ENCODE measurements at places on chromosomes 2 and 18.
A peak's percentile ranks its signal among the peaks of the same experiment; 100 is the strongest.

GRCh38 chr2:105072039-105072438 is 34.2 kb downstream of the MRPS9 start:
- no peak for DNase-seq

GRCh38 chr18:39491408-39491807 is 1925.8 kb upstream of the CELF4 start:
- no peak for DNase-seq

DNA sequence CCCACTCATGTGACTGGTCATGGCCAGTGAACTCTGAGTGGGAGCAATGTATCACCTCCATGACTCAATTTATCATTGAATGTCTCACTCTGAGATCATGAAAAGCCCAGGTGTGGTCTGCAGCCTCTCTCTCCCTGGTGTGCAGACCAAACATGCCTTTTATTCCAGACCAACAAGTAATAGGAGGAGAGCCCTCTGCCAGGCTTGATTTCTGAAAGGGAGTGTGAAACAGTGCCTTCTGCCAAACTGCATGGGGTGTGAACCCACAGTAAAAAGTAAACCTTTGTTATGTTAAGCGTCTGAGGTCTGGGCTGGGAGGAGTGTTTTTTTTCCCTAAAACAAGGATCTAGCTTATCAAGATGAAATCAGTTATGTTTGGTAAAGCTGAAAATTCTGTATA is 601.2 kb downstream of the ADCYAP1 start:
- no peak for DNase-seq

- DNase-seq, result peak; percentile 12
Observed at GRCh38 chr2:211468877-211469663, 912.7 kb downstream of the CPS1 start.

GRCh38 chr18:32213693-32214092 is 23.9 kb downstream of the MEP1B start:
- DNase-seq, result no peak

GRCh38 chr2:233711312-233712008 is 1.2 kb upstream of the UGT1A5 start:
- DNase-seq, result peak; percentile 93

- no peak for DNase-seq
Observed at GRCh38 chr18:21593540-21594257, 6.8 kb downstream of the ESCO1 start.

- no peak for DNase-seq
Observed at GRCh38 chr18:67135981-67136380, 380.5 kb downstream of the DSEL start.

DNA sequence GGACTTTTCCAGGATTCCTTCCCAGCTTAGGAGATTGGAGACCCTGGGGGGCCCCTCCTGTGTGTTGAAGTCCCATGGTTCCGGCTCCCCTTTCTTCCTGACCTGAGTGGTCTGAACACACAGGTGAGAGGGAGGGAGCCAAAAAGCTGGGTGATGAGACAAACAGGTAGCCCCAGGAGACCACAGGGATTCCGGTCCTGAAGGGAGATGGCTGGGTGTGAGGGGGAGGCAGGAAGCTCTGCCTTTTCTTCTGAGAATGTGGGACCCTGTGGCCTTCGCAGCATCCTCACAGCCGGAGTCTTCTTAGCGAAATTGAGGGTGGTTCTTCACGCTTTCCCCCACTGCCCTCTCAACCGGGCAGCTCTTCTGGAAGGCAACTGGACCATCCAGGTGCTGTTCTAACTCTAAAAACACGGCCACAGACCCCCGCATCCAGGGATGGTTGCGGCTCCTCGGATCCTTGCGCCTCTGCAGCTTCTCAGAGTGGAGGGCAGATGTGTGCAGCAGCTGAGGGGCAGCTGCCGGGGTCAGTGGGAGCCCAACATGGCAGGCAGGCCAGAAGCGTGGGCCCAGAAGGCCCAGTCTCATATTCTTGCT is 4.4 kb downstream of the SLC66A3 start:
- DNase-seq, result no peak

- no peak for DNase-seq
Observed at GRCh38 chr2:170271340-170271739, 93.4 kb downstream of the MYO3B start.

DNA sequence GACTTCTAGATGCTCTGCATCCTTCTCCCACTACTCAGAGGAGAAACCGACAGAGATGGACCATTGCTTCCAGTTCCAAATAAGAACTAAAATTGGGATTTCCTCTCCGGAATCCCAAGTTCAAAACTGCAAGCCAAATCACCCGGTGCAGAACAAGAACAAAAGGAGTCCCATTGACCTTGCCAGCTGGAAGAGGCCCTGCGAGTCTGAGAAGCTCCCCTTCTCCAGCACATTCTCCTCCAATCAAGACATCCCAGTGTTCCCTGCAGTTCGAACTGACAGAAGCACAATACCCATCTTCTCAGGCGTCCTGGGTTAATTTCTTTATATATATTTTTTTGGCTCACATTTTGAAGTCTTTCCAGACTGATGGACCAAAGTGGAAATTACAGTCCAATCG is 195.3 kb upstream of the MEIS1 start:
- no peak for DNase-seq

DNA sequence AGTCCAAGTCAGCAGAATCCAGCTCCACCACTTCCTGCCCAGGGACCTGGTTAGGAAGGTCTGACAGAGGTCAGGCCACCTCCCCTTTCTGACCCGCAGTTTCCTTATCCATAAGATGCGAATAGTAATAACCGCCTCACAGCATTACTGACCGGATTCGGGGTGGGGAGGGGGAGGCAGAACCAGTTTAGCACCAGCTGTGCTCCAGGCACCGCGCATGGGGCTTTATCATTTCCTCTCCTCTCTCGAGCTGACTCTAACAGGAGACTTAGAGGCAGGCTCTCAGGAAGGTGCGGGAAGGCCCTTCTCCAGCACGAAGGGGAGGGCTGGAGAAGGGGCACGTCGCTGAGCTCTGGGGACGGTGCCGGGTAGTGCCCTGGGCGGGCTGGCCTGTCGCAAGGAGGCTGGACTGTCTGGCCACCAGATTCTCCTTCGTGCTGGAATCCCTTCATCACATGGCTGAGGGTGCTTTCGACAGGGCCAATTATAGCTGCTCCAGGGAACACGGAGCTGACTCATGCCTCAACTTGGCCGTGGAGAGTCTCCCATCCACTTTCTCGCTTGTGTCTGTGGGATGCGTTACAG is 5.7 kb downstream of the EHD3 start:
- DNase-seq, result no peak

- no peak for DNase-seq
Observed at GRCh38 chr2:234158812-234159211, 108.3 kb downstream of the SPP2 start.

DNA sequence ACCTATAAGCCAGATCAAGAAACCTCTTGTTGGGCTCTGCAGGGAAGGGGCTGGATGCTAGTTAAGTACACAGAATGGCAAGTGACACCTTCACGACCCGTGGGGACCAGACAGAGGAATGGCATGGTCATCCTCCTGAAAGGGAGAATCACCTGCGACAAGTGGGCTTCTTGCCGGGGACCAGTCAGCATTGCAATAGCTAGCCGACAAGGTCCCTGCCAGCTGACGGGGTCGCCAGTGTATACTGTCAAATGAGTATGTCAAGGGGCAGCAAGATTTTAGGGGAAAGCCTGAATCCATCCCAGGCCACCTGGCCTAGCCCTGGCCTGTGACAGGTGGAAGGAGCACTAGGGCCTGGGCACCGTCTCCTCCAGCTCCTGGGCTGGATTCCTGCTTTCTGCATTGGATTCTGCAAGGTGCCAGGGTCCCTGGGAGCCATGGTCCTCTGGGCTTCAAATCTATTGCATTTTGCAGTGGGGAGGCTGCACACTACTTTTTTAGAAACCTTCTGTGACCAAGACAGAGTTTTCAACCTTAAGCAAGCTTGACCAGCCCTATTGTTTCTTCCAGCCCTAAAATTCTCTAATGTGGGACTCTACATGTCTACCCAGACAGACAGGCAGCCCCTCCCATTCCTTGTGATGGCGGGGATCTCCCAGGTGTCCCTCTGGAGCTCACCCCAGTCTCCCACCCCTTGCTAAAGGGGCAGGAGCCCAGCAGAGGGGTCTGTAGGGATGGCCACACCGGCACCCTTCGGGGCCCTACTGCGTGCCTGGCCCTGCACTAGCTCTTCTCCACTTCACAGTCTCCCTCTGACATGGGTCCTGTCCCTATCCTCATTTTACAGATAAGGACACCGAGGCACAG is 178.5 kb downstream of the GLI2 start:
- no peak for DNase-seq

- no peak for DNase-seq
Observed at GRCh38 chr2:64410671-64411070, 43.3 kb upstream of the LGALSL start.

DNA sequence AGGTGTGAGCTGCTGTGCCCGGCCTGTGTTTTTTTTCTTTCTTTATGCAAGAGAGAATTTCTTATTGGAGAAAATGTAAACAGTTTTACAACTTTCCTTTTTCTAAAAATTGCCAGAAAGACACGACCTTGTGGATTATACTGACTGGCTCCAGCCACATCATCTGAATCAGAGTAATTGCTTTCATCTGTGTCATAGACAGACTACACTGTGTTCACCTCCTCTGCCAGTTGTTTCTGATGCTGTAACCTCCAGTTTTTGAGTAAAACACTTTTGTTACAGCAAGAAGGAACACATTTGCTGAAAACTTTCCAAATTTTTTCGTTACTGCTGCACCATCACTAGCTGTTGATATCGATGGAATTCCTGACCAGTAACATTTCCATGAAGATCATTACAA is 43.9 kb upstream of the PLEKHM3 start:
- no peak for DNase-seq

GRCh38 chr18:59189746-59190145 is 30.2 kb upstream of the GRP start:
- DNase-seq, result no peak

GRCh38 chr18:31088532-31088931 is 13.7 kb downstream of the DSC2 start:
- no peak for DNase-seq

DNA sequence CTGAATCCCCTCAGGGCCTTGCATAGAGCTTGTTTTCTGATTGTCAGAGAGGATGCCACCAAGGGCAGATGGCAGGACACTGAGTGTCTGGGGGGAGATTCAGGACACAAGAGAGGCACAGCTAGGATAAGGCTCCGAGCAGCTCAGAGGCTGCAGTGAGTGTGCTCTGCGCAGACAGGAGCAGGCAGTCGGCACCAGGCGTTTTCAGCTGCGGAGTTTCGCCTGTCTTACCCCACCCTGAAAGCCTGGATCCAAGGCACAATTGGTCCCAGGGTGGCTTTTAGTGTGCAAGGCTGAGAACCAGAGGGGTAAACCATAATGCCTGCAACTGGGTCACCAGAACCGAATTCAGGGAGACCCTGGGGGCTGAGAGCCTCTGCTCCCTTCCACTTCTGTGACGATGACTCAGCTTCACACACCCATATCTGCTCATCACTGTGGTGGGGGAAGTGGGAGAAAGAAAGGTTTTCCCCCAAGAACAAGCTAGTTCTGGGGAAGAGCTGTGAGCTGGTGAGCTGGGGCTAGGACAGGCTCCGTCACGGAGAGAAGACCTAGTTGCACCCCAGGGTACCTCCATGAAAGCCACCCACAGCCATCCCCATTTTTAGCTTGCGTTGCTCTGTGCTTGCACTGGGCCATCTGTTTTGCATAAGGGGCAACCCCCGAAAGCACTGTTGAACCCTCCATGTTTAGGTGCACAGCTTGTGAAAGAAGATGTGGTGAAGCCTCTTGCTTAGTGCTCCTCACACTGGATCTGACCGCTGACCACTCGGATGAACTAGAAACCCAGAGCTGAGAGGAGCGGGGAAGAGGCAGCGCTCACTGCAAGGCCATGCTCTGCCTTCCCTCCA is 173.7 kb downstream of the CELF4 start:
- DNase-seq, result no peak

DNA sequence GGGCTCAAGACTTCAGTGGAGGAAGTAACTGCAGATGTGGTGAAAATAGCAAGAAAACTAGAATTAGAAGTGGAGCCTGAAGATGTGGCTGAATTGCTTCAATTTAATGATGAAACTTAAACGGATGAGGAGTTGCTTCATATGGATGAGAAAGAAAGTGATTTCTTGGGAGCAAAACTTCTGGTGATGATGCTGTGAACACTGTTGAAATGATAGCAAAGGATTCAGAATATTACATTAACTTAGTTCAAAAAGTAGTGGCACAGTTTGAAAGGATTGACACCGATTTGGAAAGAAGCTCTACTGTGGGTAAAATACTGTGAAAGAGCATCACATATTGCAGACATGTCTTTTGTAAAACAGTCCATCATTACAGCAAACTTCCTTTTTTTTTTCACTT is 638.0 kb downstream of the NYAP2 start:
- no peak for DNase-seq

GRCh38 chr2:219830353-219830738 is 202.9 kb downstream of the SLC4A3 start:
- DNase-seq, result no peak

- DNase-seq, result no peak
Observed at GRCh38 chr2:96396095-96396494, 60.5 kb downstream of the NCAPH start.

GRCh38 chr2:66696374-66696773 is 261.4 kb downstream of the MEIS1 start:
- peak; percentile 35 for DNase-seq

DNA sequence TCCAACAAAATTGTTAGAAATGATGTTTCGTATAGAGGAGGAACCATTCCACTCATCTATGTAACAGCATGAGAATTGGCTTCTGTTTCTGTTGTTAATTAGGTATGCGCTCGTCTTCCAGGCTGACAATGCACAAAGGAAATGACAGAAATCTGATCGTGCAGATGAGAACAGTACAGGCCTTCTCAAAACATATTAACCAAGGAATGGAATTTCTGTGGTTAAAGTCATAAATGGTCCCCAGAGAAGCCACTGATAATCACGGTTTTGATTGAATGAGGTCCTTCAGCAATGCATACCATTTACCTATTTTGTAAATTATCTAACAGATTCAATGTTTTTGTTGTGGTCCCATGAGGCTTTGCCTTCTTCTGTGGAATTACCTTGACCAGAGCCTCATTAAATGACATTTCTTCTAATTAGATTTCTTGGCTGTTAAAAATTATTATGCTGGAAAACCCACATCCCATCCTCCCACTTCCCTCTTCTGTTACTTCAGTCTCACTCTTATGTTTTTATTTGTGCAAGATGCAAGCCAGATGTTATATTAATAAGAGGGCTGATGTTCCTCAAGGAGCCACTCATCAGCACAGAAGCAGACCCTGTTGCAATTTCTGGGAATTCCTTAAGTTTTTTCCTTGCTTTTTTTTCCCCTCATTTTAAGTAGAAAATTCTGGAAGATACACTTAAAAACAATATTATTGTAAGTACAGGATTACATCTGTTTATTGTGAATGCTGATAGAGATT is 395.8 kb downstream of the PID1 start:
- no peak for DNase-seq

- no peak for DNase-seq
Observed at GRCh38 chr2:205996161-205996560, 89.8 kb downstream of the INO80D start.

DNA sequence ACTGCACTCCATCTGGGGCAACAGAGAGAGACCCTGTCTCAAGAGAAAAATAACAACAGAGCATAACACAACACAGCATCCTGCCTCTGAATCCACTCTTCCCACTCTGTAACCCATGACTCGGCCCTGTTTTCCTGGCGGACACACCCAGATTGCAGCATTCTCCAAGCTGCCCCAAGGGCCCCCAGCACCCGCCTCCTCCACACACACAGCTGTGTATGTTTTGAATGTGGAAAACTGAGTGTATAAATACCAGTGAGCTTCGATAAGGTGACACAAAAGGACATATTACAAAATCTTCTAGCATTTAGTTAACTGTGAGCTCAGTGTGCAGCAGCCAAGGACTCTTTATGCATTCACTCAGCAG is 13.0 kb downstream of the IMPA2 start:
- no peak for DNase-seq

- no peak for DNase-seq
Observed at GRCh38 chr18:24248359-24248758, 109.5 kb downstream of the CABYR start.

GRCh38 chr2:6759689-6760088 is 106.0 kb downstream of the CMPK2 start:
- no peak for DNase-seq

Data from NCI-H82 (cell line).